Cardiac muscle cell (in vitro differentiated cells and primary cell): ENCODE measurements at places on chromosomes 13 and 19.

DNA sequence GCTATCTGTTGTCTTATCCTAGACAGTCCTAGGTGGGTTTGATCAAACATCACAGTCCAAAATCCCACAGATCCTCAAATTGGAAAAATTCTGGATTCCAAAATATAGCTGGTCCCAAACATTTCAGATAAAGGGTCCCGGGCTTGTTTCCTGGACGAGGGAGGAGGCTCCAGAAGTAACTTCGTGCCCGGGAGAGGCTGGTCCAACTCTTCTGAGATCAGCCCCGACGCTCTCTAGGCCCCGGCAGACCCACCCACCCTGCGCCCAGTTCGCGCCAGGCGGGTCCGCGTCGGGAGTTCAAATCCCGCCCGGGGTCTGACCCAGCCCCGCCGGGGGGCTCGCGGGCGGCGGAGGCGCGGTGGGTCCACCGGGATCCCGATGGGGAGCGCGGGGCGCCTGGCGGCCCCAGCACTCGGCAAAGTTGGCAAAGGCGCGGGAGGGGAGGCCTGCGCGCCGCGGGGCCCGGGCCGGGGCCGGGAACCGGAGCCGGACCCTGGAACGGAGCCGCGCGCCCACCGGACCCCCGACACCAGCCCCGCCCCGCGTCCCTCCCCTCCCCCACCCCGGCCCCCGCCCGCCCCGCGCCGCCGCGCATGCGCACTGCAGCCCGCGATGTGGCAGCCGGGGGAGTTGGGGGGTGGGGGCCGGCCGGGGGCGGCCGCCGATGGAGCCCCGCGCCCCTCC is 513 bp downstream of the MIER2 start:
- peak overlapping the region; percentile 66 for H3K27ac ChIP-seq
- no peaks in the 10 kb centered on the region for H3K36me3 ChIP-seq
- H3K4me3 ChIP-seq: peak overlapping the region; percentile 99
- H3K4me1 ChIP-seq: peaks cover 7% of the 10 kb centered on the region
- DNase-seq: peak; percentile 19

- no peak overlapping the region for H3K27ac ChIP-seq
- H3K27me3 ChIP-seq: no peaks in the 10 kb centered on the region
- no peak overlapping the region for H3K4me3 ChIP-seq
- no peak for DNase-seq
- no peaks in the 10 kb centered on the region for H3K4me1 ChIP-seq
Measured at GRCh38 chr13:24905242-24905641, 141.3 kb downstream of the RNF17 start.

GRCh38 chr19:3575260-3575741 is 2.6 kb downstream of the HMG20B start:
- DNase-seq: peak; percentile 44
- peaks cover 3% of the 10 kb centered on the region for H3K4me1 ChIP-seq
- no peaks in the 10 kb centered on the region for H3K27me3 ChIP-seq
- H3K36me3 ChIP-seq: no peaks in the 10 kb centered on the region
- H3K4me3 ChIP-seq: no peak overlapping the region
- H3K27ac ChIP-seq: no peak overlapping the region

DNA sequence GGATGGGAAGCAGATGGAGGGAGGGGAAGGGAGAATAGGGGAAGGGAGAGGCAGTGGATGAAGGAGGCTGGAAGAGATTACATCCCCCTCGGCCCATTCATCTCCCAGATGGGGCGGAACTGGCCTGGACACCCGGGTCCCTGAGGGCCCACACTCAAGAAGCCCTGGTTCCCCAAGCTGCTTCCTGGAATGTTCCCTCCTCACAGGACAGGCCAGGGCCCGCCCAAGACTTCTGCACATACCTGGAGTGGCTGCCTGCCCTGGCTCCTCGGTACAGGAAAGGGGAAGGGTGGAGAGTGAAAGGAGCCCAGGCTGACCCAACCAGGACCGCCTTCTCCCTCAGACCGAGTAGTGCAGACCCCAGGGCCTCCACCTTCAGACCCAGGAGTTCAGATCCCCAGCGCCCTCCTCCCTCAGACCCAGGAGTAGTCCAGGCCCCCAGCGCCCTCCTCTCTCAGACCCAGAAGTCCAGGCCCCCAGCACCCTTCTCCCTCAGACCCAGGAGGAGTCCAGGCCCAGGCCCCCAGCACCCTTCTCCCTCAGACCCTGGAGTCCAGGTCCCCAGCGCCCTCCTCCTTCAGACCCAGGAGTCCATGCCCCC is 489 bp downstream of the NTF4 start:
- peak overlapping the region; percentile 43 for H3K4me3 ChIP-seq
- peak; percentile 18 for DNase-seq
- H3K27me3 ChIP-seq: no peaks in the 10 kb centered on the region
- H3K36me3 ChIP-seq: no peaks in the 10 kb centered on the region
- peaks cover 45% of the 10 kb centered on the region for H3K4me1 ChIP-seq
